ENCODE measurements at places on chromosomes 3 and 15.

DNA sequence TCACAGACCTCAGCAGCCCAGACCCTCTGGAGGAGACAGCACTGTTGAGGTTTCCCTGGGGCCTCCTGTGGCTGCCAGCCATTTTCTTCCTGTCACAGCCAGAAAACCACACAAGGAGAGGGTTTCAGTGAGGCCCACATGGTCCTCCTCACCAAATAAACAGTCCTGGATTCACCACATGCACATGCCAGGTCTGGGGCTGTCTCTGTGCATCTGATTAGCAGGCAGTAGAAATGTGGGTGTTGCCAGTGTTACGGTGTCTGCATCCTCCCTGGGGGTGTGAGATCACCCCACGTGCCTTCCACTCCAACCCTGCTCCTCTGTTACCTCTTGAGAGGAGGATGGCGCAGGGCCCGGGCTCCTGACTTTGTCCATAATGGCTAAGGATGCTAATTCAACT lies 140.4 kb downstream of the CHDH start:
- DNase-seq: no peak

GRCh38 chr3:172388412-172389078 lies 59.7 kb downstream of the GHSR start:
- no peak for DNase-seq

GRCh38 chr15:72058585-72058984 lies 59.4 kb downstream of the MYO9A start:
- DNase-seq: no peak

DNA sequence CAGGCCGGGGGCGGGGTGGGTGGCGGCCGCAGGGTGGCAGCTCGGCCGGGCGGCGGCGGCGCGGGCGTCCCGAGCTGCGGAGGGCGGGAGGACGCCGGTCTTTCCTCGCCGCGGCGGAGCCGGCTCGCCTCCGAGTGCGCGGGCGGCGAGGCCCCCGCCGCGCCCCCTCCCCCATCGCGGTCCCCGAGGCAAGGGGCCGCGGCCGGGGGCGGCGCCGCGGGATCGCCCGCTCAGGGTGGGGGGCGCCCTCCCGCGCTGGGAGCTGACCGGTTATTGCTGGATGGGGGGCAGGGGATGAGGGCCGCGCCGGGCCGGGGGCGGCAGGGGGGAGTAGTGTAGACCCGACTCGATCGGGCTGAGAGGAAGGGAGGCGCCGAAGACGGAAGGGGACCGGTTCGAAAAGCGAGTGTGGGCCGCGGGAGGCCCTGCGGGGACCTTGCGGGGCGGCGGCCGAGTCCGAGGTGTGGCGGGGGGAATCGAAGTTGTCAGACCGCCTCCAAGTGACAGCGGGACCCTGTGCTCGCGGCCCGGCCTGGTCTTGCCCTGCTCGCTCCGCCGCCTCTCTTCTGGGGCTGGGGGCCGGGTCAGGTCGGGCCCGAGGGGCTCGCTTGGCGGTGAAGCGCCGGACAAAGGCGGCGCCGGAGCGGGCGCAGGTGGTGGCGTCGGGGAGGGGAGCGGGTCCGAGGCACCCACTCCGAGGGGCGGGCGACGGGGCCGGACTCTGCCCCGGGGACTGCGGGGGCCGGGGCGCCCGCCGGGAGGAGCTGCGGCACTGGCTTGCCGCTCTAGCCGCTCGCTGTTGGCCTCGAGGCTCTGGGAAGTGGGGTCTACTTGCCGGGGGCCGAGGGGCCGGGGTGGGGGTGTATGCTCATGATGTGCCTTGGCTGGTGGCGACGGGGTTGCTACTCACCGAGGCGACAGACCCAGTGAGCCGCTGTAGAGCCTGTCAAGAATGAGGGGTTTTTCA lies 1.1 kb downstream of the BAHD1 start:
- no peak for DNase-seq

DNA sequence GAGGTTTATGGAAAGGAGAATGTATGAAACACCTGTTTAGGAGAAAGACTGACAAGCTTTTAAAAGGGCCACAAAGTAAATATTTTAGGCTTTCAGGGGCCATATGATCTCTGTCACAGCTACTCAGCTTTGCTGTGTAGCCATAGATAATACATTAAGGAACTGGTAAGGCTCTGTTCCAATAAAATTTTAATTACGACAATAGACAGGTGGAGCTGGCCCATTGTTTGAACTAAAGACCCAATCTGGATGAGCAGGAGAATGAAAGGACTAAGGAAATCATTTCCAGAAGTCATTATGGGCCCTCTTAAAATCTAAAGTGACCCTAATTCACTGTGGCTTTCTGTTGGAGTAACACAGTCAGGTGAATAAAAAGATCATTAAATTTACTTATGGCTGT lies 48.5 kb upstream of the SLC12A8 start:
- no peak for DNase-seq

Measured in esophagus muscularis mucosa (tissue), 4 donors.